ENCODE measurements at places on chromosomes 6 and 20.
A peak's percentile ranks its signal among the peaks of the same experiment; 100 is the strongest.

DNA sequence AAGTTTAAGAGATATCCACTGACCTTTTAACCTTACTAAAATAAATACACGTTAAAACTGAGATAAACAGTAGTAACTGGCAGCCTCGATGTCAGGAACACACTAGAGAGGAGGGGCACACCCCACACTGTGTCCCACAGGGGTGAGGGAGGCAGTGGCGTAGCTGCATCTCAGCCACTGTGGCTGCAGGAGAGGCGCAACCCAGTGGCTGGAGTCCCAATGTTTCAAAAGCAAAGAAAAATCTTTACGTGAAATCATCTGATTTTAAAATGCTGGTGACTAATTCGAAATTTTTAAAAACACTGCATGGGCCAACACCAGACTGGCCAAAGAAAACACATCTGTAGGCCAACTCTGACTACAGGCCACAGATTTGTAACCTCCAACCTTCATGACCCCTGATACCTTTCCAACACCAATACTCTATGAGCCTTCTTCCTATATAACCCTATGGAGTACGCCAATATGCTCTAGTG is 54.7 kb downstream of the TRAM2 start:
- DNase-seq: peak; percentile 69

- no peak for DNase-seq
These were observed 24.3 kb upstream of the IER3 start for GRCh38 chr6:30768634-30769087.

DNA sequence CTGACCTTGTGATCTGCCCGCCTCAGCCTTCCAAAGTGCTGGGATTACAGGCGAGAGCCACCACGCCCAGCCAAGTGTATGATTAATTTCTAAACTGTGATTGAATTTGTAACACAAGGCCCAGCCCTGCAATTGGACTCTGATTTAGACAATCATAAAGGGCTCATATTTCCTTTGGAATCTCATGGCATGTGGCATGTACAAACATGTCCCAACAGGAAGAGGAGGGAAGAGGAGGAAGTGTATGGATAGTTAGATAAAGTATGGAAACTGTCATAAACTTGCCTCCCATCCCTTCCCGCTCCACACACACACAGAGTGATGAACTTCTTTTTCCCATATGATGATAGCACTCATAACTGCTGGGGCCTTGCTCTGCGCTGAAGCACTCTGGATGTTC is 27.2 kb upstream of the QKI start:
- DNase-seq: no peak

- DNase-seq: no peak
These were observed 121.8 kb downstream of the COL9A1 start for GRCh38 chr6:70180901-70181599.

DNA sequence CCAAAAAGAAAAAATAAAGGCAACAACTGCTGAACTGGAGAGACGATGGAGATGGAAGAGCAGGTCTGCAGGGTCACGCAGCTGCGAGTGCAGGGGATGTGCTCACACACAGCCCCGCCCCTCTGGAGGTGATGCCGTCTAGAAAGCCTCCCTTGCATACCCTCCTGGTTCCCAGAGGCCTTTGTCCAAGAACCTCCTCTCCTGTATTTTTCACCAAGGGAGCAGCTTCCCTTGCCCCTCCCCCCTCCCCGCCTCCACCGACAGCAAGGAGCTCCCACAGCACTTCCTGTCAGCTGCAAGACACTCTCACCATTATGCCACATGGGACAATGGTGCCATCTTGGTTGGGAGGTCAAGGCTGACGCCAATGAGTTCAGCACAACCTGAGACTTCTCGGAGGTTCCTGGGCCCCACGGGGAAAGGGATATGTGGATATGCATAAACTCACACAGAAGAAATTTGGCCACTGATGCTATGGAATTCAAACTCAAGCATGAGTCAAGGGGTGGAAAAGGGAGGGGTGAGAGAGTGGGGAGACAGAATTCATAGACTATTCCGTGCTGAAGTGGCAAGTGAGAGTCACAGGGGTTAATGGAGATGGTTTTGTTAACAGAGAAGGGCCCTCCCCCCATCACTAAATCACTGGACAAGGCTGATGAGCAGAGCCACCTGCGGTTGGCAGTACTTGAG is 132.9 kb downstream of the SCML4 start:
- DNase-seq: peak; percentile 86

DNA sequence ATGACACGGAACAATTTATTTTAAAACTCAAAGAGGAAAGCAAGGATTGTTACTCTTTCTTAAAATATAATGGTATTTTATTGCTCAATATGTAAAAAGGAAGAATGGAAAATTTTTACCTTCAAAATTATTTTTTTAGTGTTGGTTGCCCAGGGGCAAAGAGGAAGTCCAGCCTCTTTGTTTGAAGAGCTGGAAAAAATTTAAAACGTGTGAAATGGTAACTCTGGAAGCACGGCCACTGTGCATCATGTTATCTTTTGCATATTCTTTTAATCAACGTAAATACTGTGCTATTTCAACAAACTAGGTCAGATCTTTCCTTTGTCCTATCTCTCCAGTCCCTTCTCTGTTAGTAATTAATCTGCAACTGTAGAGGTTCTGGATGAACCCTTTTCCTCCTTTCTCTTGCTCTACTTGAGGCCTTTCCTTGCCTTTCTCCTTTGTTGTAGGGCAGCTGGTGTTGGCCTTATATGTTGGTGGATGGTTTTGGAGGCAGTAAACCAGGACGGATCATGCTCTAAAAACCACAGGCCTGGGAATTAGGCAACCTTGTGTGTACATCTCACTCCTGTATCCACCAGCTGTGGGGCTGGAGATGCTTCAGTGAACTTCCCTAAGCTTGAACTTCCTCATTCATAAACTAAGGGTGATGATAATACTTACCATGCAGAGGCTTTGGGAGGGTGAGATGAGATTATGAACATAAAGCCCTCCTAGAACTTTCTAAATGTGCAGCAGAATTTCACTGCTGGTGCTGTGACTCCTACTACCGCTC is 143.3 kb downstream of the PRL start:
- DNase-seq: peak; percentile 5

DNA sequence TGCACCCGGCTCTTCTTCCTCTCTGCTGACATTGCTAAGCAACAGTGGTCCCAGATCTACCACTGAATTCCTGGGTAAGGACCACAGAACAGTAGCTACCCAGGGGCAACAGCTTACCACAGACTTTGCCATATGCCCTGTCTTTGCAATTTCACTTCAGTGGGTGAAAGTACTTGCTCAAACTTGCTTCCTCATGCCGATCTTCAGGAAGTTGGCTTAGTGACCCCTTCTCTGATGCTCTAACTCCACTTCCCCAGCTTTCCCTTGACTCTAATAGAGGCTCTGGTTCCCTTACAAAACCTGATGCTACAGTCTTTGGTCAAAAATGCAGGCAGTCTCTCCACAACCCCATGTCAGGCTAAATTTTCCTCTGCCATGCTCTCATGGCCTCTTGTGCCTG is 3.3 kb upstream of the TAAR5 start:
- no peak for DNase-seq

- DNase-seq: no peak
These were observed 329.5 kb upstream of the KHDRBS2 start for GRCh38 chr6:62615366-62616015.

DNA sequence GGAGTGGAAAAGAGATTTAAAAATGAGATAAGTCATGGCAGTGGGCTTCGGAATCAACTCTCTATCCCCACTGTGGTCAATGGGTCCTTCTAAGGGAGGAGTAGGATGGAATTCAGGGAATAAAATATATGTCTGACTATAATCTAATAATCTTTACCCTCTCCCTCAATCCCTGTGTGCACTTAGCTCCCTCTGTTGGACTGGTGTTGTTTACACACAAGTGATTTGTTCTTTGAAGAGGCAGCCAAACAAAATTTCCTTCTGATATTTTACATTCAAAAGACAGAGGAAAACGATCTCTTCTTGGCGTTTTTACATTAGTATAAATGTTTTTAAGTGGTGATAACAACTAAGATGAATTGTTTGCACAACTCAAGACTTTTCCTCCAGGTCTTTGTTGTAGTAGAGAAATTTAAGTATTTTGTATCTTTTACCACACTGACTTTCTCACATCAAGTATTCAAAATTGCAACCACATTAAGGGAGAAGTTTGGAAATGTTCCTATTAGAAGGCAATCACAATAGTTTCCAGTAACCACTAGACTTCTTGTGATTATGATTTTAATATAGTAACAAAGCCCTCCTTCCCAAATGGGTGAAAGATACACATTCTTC is 317.8 kb downstream of the CENPW start:
- peak; percentile 47 for DNase-seq

GRCh38 chr6:20028143-20028542 is 184.1 kb downstream of the MBOAT1 start:
- no peak for DNase-seq

- DNase-seq: peak; percentile 67
These were observed 1.9 kb downstream of the CHD6 start for GRCh38 chr20:41616228-41616627.

DNA sequence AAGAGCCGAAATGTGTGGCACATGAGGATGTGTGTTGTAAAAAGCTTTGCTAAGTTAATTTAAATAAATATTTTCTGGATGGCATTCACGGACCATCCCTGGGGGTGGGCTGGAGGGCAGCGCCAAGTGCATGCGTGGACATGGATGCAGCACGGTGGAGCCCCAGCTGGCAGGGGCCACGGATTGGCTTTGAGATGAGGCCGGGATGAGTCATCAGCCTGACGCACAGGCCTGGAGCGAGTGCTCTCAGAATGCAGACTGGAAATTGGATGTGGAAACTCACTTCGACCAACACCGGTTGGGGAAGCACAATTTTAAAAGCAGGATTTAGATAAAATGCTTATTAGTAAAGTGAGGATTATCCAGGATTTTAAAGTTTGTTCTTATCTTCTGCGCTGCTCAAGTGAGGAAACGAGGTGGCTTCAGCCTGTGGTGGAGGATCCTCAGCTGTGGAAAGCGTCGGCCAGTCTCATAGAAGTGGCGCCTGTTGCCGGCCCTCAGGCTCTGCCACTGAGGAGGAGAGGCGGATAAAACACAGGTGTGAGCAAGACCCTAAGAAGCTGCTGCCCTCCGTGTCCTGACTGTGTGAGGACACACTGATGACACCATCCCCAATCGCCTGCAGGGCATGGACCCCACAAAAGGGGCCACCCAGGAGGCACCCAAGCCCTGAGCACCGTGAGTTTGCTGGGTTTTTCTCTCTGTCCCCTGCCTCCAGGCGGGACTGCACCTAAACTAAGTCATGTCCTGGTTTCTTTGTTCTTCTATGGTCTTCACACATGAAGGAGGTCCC is 279.7 kb downstream of the CDH4 start:
- peak; percentile 11 for DNase-seq

DNA sequence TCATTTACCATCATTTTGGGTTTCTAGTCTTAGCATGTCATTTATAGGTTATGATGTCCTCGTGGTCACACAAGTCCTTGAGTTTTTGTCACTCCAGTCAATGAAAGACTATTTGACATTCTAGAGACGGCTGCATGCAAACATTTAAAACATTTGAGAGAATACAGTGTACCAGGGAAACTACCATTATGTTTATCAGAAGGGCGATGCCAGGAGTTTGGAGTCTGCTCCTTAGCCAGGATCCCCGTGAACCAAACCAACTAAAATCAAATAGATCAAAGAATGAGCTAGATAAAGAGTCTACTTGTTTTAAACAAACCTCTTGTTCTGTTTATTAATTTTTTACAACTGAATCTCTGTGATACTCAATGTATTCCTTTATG is 122.6 kb downstream of the OLIG3 start:
- DNase-seq: no peak

- no peak for DNase-seq
These were observed 70.0 kb upstream of the MLIP start for GRCh38 chr6:54041239-54041638.

DNA sequence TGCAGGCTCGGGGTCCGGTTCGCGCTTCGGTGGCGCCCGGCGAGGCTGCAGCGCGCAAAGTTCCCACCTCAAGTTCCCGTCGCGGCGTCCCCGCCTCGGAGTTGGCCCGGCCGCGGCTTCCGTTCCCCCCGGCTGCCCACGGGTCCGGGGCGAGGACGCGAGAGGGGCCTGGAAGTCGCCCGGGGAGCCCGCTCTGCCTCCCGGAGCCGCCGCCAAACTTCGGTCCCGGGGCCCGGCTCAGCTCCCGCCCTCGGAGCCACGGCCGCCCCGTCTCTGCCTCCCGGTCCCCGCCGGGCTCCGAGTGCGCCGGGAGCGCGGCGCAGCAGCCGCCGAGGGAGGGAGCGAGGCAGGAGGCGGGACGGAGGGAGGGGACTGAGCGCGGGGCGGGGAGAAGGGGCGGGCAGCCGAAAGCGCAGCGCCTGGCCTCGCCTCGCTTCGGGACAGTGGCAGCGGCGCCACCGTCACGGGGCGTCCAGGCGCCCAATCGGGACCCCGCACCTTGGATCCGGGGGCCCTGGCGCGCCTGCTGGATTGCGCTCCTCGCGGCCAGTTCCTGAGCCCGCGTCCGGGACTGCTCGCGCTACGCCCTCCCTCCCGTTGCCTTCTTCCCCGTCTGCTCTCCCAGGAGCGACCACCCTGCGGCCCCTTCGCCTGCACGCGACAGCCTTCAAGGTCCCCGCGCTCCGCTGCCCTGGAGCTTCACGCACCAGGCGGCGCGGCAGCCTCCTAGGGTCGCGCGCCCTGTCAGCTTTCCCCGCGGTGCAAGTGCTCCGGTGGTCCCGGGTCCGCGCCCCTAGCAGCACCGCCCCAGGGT is at the start of gene KCNG1:
Gene KCNG1 (minus strand): TSS at position 305 of the 814 bp plus-strand sequence. CDS start 12,769 bp downstream, outside the sequence.
- DNase-seq: peak; percentile 77

DNA sequence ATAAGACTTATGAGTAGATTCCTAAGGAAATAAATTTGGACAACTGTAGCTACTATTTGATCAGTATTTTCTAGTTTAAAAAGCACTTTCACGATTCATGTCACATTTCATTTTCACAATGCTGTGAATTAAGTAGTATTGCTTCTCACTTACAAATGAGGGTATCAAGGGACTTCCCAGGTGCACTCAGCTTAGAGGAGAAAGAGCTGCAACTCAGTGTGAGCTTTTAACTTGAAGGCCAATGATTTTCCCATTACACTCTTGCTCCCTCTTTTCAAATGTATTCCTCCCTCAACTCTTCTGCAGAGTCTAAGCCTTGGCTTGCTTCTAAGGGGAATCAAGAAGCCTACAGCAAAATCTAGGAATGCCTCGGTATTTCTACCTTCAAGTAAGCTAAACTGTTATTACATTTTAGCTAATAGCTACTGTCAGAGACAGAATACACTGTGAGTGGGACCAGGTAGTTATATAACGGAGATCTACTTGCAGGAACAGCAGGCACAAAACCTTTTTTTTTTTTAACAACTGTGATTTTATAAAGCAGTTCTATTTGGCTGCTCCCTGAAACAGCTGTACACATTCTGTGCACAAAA is 339.0 kb downstream of the SYNE1 start:
- DNase-seq: no peak

- DNase-seq: peak; percentile 34
These were observed 6.9 kb downstream of the SLC32A1 start for GRCh38 chr20:38730989-38731737.

- peak; percentile 55 for DNase-seq
These were observed 97.4 kb upstream of the RNF24 start for GRCh38 chr20:4112481-4113421.

GRCh38 chr20:39800111-39800510 is 838.0 kb downstream of the DHX35 start:
- peak; percentile 61 for DNase-seq

GRCh38 chr6:139457476-139457875 is 83.0 kb upstream of the CITED2 start:
- DNase-seq: peak; percentile 81
